ENCODE measurements at places on chromosomes 2 and 18.

DNA sequence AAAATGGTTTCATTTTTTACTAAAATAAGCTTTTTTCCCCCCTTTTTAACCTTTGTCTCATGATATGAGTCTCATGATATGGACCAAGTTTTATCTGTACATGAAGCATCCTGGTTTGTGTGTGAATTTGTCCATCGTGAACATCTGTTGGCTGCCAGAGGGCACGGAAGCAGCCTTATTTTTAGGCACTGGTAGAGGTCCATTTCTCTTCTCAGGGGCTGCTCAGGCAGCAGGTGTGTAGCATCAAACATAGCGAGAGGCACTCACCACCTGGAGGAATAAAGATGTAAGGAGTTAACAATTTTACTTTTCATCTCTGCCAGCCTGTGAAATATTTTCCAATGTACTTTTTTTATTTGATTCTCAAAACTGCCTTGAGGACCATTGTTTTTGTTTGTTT is 134.5 kb downstream of the RHBDD1 start:
- DNase-seq: no peak

- no peak for DNase-seq
Observed at GRCh38 chr18:48838166-48838775, 112.5 kb downstream of the SMAD7 start.

DNA sequence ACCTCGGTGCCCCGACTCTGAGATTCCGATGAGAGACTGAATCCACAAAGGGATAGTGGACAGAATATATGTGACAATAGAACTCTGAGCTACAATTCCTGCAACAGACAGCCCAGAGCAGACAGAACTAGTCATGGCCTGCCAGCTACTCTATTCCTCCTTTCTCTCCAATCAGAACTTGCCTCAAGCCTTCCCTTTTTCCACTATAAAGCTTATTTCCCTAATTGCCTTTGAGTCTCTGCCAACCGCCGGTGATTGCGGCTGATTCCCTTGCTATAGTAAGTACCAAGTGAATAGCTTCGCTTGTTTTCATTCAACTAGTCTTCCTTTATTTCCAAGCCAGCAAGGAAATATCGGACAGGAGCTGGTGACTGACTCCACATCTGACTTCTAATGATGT is 96.8 kb downstream of the DSC3 start:
- no peak for DNase-seq

DNA sequence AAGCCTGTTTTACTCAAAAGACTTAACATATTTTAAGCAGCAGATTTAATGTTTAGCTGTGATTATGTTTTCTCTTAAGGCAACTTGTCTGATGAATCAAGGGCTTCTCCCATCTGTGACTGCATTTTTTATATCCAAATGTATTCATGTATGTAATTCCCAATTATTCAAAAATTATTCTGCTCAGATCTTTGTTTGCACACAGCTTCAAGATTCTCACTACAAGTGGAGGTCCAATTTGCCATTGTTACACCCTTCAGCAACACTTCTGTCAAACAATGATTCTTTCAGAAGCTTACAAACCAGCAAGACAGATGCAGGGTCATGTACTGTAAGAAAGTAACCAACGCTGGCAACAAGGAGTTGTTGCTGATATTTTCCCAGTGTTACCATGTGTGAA is 5.9 kb upstream of the LRPPRC start:
- DNase-seq: no peak

GRCh38 chr2:8314063-8314462 is 367.8 kb upstream of the ID2 start:
- no peak for DNase-seq

- DNase-seq: no peak
Observed at GRCh38 chr18:37403100-37403781, 162.4 kb downstream of the CELF4 start.

DNA sequence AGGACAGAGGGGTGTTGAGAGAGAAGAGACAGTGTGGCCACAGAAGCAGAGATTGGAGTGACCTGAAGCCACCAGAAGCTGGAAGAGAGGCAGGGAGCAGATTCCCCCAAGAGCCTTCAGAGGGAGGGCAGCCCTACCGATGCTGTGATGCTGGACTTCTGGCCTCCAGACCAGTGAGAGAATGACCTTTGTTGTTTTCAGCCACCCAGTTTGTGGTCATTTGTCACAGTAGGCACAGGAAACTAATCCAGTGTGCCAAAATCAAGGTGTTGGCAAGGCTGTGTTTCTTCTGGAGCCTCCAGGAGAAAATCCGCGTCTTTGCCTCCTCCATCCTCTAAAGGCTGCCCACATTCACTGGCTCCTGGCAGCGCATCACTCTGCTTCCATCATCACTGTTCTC is 15.4 kb downstream of the MAPRE3 start:
- DNase-seq: no peak

- no peak for DNase-seq
Observed at GRCh38 chr2:64763126-64763525, 109.4 kb upstream of the SERTAD2 start.

All from SK-N-MC (cell line).